Stimulated activated CD4-positive, alpha-beta T cell treated with anti-CD3 and anti-CD28 coated beads, Interleukin-2, amount 100 ng/mL, for 48 hours (primary cell): ENCODE measurements at places on chromosomes 3 and 15.
A peak's percentile ranks its signal among the peaks of the same experiment; 100 is the strongest.

DNA sequence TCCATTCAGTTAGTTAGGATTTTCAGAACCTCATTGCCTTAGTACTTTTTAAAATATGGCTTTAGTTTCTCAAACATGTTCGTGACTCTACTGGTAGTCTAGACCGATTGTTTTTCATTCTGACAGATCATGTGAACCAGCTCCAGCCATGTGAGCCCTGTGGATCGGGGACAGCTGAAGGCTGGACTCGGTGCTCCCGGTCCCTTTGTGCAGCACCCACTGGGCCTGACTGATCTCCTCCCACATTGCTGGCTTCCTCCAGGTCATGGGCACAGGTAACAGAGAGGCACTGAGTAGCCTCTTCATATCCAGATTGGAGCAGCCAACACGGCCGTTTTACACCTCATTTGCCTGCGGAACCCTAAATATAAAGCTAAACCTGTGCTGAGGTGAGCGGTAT, 30.5 kb downstream of the NIPA2 start:
- DNase-seq: no peak

DNA sequence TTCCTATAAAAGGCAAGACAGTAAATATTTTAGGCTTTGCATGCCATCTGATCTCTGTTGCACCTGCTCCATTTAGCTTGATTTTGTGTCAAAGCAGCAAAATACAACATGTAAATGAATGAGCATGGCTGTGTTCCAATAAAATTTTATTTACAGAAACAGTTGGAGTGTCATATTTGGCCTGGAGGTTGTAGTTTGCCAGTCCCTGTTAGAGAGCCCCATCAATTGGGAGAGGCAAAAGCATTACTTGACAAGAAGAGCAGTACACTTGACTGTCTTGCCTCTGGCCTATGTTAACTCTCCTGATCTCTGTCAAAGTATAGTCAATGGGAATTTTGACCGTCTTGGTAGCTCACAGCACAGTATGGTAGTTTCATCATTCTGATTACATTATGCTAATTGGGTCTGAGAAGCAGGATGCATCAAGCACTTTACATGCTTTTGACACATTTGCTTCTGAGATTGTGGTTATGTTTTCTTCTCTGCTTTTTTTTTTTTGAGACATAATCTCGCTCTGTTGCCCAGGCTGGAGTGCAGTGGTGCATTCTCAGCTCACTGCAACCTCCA, 35.4 kb downstream of the SLC28A2 start:
- DNase-seq: no peak

DNA sequence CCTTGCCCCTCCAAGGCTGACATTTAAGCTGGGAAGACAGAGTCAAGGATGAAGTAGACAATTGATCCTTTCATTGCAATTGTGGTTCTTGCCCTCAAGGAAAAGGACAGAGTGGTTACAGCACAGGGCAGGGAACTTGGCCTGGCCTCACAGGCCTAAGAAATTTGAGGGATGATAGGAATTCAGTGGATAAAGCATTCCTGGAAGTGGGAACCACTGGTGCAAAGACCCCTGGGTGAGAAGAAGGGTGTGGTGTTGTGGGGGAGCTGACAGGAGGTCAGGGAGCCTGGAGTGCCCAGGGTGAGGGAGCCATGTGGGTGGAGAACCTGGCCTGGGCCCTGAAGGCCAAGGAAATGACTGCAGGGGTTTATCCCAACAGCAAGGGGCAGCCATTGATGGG, 287.4 kb downstream of the UACA start:
- DNase-seq: no peak

DNA sequence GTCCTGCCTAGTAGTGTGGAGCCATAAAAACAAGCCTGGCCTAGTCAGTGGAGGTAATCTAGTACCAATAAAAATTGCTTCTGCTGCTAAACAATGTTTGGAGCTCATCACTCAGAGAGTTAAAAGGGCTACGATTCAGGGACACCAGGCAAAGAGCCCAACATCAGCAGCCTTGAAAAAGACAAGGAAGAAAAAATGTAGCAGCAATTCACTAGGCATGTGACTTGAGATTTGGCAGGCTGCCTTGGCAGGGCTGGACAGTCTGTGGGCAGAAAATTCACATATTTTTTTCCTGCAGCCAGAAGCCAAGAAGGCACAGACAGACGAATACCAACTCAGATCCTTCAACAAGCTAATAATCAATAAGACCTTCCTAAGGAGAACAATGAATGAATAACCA, 47.2 kb downstream of the IGSF11 start:
- DNase-seq: no peak

- no peak for DNase-seq
Observed at GRCh38 chr15:34019369-34019990, 19.5 kb downstream of the AVEN start.

DNA sequence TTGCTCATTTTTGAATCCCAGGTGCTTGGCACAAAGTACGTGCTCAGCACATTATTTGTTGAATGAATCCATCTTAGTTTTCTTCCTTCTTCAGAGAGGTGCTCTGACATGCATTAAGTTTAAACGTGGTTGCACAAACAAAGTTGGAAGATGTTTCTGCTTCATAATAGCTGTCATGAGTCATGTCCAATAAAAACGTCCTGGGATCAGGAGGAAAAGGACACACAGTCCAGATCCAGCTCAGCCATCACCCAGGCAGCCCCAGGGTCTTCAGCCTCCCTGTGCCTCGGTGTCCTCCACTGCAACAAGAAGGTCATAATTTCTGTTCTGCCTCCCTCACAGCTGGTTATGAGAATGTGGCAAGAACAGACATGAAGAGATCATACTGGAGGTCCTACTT, 55.4 kb downstream of the CCNL1 start:
- no peak for DNase-seq

DNA sequence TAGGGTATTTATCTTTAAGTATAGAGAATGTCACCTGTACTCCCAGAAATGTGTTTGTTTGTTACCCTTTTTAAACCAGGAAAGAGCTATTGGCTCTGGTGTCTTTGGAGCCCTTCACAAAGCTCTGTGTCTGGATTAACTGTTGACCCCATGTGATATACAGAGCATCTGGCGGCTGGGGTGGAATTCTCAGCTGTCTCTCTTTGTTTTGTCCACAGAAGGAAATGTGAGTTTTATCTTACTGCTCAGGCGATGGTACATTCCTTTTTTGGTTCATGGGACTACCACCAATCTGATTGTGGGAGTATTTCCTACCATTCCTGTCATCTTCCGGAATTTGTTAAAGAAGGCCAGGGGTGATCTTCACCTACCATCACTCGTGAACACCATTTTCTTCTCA, 120.3 kb downstream of the AKAP13 start:
- DNase-seq: no peak

- no peak for DNase-seq
Observed at GRCh38 chr3:129161860-129162271, 1.0 kb upstream of the ISY1 start.

- no peak for DNase-seq
Observed at GRCh38 chr3:175729466-175729865, 870.3 kb downstream of the NAALADL2 start.

DNA sequence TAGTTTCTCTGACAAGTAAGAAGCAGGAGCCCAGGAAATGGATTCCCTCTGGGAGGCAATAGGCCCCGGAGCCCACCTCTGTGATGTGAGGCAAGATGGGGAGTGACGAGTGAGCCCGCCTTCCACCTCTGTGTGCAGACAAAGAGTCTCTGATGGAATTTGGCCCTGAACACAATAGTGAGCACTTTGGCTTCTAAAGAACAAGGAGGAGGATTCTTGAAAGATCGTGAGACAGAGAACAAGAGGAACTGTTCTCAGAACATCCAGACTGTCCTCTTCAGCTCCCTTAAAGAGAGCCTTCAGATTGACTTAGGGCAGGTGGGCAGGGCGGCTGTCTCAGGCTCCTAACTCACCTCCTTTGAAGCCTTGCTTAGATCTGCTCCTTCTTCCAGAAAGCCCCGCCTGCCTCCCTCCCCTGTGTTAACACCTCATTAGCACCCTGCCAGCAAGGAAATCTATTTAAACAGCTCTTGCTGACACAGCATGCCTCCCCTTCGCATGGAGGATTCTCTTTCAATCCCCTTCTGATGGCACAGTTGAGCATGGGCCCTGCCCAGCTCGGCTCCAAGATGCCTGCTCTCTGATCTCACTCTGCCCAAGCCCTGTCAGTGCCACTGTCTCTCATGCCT, 430.3 kb downstream of the NTRK3 start:
- DNase-seq: no peak

GRCh38 chr3:146653978-146654377, 48.8 kb upstream of the PLSCR5 start:
- no peak for DNase-seq

DNA sequence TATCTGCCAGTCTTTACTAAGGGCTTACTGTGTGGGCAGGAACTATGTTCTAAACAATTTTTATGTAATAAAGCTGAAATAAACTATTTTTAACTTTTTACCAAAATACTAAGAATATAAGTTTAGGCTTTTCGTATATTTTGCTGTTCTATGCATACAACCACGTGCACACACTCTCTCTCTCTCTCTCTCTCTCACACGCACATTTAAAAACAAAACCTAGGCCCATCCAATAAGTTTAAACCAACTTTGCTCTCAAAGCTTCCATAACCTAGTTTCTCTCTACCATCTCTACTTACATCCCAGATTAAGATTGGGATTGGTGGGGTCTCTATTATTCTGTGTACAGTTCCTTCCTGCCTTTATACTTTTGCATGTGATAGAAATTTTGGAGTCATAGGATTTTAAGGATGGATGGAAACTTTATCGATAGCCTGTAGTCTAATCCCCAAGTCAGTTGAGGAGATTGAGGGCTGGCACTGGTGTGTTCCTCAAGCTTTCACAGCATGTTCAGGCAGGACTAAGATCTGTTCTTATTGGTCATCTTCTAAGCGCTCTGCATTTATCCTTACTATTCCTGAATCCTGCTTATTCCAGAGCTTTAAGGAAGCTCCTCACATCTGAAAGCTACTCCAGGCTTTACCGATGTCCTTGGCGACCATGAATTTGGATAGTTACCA, 1.8 kb downstream of the GPR171 start:
- DNase-seq: no peak

DNA sequence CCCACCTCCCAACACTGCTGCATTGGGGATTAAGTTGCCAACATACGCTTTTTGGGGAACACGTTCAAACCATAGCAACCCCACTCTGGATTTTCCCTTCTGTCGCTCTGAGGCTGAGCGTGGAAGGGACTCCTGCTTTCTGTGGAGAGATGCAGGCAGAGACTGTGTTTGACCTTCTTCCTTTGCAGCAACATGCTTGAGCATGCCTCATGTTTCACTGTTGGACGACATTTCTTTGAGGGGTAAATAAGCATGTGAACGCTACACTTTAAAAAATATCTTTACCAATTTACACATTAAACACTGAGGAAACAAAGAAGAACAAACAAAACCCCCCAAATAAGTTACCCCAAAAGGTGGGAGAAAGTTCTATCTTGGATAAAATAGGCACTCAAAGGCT, 14.2 kb upstream of the MAPK6 start:
- DNase-seq: no peak

DNA sequence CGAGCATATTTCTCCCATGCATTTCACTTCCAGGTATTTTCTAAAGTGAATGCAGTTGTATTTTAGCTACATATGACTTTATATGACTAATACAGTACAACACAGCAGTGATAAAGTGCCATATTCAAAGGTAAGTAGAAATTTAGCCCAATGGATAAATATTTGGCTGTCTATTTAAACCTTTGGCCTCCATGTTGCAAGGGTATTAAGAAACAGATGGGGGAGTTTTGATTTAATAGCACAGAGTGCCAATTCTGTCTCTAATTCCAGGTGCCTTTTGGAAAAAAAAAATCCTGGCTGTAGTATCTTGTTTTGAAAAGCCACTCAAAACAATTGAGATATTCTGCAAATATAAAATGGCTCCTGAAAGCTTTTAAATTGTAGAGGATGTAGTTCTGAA, 44.9 kb upstream of the SGO1 start:
- no peak for DNase-seq

DNA sequence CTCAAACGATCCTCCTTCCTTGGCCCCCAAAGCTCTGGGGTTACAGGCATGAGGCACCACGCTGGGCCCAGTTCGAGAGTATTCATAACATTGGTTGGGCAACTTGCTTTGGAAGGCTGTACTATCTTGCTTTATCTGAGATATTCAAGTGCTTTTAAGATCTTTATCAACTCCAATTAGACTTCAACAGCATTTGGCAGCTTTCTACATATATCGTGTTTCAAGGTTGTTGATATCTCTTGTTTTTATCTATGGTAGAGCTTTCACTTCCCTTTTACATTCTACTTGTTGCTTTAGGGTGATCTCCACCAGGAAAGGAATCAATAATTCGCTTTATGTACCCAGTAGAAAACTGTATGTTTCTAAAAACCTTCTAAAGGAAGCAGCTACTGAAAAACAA, 395.3 kb downstream of the IL5RA start:
- no peak for DNase-seq

DNA sequence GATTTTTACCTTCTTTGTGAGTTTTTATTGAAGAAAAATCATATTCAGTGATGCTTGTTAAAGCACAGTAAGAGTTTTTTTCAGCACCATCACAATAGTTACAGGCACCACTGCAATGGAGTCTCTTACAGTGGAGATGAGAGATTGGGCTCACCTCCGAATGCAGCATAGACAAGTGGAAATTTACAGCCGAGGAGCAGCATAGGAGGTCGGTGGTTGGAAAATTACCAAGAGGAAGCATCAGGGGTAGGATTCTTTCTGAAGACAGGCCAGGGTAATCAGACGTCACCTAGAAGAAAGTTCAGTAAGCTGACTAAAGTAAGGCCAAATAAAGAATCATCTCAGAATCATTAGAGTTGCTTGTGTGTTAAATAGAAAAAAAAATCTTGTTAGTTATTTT, 491.6 kb downstream of the RBMS3 start:
- DNase-seq: no peak

GRCh38 chr3:126389112-126389793, 5.5 kb upstream of the CFAP100 start:
- DNase-seq: peak; percentile 51

GRCh38 chr15:57589281-57589680, 2.4 kb upstream of the MYZAP start:
- DNase-seq: no peak

DNA sequence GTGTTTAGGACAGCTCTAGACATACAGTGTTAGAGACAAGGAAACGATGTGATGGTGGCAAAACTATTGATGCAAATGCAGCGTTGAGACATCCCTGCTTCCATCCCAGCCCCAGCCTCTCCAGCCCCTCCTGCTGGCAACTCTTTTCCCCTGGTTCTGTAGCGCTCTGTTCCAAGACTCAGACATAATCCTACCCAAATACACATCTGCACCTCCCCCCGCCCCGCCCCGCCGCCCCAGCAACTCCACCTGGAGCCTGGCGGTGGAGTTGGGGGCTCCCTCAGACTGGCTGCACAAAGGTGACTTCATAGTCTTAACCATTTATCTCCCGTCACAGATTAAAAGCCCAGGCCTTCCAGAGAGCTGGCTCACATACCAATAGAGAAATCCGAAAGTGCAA, 7.2 kb upstream of the SEC22A start:
- no peak for DNase-seq
